ENCODE measurements at places on chromosomes 1 and 21. TPM values are rescaled to one million over a fixed set of nuclear protein-coding genes. Genes with fewer than 3 reads are reported as not detected.
A peak's percentile ranks its signal among the peaks of the same experiment; 100 is the strongest.

DNA sequence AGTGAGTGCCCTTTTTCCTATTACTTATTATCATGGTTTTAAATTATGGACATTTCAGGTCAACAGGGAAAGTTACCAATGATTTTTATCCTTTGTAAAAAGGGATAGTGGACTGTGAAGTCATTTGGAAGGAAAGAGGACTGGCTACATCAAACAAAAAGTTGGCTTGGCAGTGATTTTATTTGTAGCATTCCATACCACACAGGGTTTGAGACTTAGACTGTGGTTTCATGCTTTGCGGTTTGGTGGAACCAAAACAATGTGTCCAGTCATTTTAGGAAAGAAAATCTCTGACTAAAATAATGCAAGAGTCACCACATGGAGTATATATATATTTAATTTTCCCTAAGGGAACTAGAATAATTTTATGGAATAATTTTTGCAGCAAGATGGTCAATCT is 239.5 kb downstream of the HMCN1 start:
- no peak for DNase-seq

- no peak for DNase-seq
Measured at GRCh38 chr1:184646824-184647223, 107.8 kb downstream of the EDEM3 start.

DNA sequence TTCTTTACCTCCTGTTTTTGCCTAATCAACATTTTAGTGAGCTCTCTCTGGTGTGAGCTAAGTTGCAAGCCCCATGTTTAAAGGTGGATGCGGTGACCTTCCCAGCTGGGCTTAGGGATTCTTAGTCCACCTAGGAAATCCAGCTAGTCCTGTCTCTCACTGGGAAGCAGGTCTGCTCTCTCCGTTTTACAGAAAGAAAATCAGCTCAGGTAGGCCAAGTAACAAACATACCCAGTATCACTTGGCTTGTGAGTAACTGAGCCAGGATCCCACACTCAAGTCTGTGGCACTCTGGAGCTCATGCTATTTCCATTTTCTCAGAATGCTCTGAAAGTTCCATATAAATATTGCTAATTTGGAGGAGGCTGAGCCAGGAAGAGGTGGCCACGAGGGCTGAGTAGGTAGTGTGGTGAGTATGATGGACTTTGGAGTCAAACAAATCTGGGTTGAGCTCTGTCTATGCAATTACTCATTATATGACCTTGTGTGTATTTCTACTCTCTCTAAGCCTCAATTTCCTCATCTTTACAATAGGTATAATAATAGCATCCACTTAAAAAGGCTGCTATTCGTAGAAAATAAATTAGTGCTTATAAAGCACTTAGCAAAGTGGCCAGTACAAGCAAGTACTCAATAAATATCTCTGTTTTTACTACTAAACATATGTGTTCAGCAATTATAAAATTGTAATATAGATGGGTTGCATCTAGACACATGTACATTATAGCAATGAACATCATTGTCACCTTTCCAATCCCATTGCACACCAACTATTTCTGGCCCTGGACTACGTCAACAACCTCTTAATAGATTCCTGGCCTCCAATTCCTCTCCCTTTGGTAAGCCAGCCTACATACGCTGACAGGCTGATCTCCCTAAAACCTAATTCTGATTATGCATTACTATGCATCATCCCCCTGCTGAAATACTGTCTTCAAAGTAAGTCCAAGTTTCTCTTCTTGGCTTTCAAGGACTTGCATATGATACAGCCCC is 32.7 kb upstream of the DHCR24 start:
- no peak for DNase-seq

DNA sequence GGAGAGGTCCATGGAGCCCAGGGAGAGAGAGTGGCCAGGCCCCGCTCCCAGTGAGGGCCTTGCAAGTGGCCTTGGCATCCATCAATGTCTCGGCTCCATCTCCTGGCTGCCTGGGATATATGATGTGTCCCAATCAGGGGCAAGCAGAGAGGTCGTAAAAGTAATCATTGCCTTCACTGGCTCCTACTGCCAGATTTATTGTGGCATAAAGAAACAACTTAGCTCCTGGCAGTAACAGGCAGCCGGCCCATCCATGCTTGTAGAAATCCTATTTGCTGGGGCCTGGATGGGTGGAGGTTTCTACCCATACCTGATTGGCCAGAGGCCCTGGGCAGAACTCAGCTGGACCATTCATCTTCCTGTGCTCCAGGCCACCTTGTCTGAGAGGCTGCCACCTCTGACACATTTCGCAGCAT is 272.6 kb downstream of the MATN1 start:
- no peak for DNase-seq

GRCh38 chr1:43711524-43712386 is 4.4 kb downstream of the ST3GAL3 start:
- no peak for DNase-seq

DNA sequence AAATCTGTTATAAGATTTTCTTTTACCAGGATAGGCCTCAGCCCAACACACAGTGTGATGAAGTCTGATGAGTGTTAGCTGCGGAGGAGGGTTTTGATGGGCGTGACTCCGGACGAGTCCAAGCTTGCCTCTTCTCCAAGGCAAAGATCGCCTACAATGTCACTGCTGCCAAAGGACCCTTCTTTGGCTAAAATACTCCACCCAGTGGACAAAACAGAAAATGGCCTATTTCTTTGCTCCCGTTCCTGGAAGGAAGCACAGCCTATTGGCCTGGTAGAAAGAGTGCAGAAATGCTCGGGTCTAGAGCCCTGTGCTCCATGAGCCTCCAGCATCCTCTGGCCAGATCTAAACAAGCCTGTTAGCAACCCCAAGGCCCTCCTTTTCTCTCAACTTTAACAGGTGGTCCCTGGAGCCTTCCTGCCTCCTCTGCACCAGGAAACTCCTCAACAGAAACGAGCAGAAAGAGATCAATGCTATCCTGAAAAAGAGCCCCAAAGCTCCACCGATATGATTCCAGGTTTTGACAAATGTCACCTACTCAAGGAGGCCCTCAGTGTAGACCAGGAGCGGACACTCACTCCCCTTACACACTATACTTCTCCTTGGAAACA is 3.4 kb upstream of the CASQ2 start:
- DNase-seq, result peak; percentile 86

- no peak for DNase-seq
Measured at GRCh38 chr1:162913345-162913744, 52.4 kb upstream of the CCDC190 start.

- no peak for DNase-seq
Measured at GRCh38 chr1:157653494-157653873, 47.1 kb downstream of the FCRL3 start.

- no peak for DNase-seq
Measured at GRCh38 chr1:29599071-29599470, 362.7 kb downstream of the PTPRU start.

DNA sequence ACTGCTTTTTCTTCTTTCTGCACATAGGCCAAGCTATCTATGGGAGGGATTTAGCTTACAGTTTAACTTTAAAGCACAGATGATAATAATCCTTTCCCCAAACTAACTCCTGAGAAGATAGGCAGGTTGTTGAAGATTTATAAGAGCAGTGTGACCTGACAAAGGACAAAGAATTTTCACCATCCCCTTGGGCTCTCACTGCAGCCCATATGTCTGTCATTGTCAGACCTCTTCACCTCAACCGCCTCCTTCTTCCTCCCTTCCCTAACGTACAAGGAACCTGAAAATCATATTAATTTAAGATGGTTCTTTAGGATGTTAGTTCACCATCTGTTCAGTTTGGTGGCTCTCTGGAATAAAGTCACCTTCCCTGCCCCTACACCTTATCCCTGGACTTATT is 5.0 kb downstream of the RNU1-2 start:
- DNase-seq, result no peak

DNA sequence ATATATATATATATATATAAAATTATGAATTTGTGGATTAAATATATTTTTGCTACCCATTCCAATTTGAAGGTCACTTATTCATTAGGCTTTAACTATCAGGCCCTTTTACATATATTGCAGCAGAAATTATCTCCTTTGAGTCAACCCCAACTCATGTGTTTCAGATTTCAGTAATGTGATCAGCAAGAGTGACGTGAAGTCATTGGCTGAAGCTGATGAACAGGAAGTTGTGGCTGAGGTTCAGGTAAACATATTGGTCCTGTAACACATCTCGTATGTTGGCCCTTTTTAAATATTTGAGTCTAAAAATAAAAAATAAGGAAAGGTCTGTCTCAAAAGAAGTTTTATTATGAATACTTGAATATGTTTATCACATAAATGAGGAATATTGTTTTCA is 8.5 kb downstream of the VPS45 start:
- DNase-seq, result no peak

DNA sequence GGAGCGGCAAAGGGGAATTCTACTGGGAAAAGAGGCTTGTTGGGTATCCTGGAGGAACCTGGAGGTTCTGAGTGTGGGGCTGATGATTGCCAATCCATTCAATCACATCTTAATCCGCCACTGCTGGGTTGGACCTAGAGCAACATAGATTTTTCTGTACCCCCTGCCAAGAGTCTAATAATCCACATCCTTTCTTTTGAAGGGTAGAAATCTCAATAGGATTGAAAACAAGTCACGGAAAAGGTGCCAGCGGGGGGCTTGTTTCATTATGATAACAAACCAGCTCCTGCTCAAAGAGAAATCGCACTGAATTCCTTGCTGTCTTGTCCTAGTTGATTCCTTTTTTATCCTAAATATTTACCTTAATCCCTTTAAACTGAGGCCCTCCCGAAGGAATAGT is 528.5 kb downstream of the ADGRL2 start:
- peak; percentile 74 for DNase-seq

DNA sequence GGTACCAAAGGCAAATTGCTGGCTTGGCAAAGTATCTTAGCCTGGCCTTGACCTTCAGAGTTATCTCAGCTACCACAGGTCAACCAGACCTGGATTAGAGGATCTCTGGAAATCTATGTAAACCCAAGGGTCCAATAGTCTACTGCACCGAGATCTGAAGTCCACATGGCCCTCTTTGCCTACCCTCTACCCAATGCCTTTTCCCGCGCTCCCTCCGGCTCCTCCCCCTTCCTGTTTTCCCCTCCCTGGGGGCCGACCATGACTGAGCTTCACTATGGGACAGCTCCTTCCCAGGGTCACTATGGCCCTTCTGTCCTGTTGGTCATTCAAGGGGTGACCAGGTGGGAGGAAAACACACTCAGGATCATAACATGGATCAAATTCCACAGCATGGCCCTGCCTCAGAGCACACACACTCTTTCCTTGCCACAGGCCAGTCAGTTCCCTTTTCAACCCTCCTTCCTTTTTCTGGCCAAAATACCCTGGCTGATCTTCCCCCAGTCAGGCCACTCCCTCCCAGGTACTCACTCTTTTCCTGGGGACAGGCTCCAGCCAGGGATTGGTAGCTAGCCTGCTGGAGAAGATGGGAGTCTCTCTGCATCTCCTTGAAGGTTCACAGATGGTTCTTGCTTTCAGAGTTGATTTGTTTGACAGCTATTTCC is 19.1 kb upstream of the TMEM183A start:
- DNase-seq, result no peak

DNA sequence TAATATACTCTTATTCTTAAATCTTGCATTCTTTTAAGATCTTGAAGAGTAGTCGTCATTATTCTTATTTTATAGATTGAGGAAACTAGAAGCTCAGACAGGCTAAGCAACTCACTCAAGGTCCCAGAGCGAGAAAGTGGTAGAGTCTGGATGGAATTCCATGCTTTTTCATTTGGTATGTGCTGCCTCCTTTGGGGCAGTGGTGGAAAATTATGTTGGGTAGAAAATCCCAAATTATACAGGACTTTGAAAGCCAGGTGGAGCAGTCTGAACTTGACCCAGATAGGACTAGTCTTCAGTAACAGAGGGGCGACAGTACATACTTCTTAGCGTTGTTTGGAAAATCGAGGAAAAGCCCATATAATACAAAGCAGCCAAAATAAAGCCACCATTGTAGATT is 205.6 kb downstream of the ATG4C start:
- DNase-seq, result no peak

DNA sequence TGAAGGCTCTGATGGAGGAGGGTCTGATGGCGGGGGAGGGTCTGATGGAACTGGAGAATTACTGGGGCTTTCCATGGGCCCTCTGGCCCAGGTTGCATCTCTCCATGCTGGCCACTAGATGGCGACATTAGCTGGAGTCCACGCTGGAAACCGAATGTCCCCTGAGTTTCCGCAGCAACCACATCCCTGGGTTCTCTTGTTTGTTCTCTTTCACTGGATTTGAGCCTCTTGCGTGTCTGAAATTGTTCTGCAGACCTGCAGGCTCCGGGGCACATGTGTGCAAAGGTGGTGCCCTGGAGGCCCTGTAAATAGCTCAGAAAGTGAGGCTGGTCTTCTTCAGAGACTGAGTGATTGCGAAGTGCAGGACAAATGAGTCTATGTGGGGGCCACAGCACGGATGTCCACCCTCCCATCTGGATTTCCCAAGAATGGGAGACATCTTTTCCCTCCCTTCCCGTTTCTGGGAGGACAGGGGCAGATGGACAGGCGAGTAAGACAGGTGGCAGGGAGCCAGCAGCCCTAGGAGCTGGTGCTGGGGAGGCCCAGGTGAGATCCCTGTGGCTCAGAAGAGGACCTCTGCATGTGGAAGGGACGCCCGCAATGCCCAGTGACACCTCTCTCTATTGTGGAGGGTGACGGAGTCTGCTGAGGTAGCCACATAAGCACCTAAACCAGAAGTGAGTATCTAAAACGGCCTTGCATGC is 73.2 kb upstream of the ABCG1 start:
- peak; percentile 79 for DNase-seq

GRCh38 chr21:46097336-46098293 is at the start of gene COL6A2:
TSS of gene COL6A2 (plus strand) at chr21:46098112.
- peak; percentile 84 for DNase-seq

DNA sequence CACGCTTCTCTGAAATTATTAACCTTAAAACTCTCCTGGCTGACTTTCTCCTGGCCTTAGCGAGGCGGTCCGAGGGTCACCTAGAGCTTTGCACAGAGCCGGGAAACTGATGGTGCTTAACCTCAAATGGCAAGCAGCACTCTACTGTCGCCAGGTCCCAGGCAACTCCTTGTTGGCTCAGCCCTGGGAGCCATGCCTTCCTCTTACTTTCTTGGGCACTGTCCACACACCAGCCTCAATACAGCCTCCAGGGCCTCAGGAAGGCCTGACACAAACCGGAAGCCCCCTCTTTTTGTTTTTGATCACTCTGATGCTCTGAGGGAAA is 3.8 kb downstream of the TRABD2B start:
- DNase-seq, result no peak

Gene RUNX3
- total RNA-seq, result not detected

Gene BGLAP
- 0.22 TPM for total RNA-seq

Gene TMEM51
- total RNA-seq, result 5.2 TPM

Gene DENND2D
- total RNA-seq, result not detected

Gene LCA5L
- 4.7 TPM for total RNA-seq

Gene NCAM2
- 0.40 TPM for total RNA-seq

Gene ACTA1
- total RNA-seq, result 1.2 TPM

Gene OLFML2B
- total RNA-seq, result 1.3 TPM

Gene S100B
- 0.60 TPM for total RNA-seq

Gene MXRA8
- 24.0 TPM for total RNA-seq

Gene KCNE1
- total RNA-seq, result not detected

Measured in neural progenitor cell (in vitro differentiated cells).